Kidney glomerular epithelial cell (primary cell): ENCODE measurements at places on chromosomes 6 and 20.

GRCh38 chr6:97067045-97067444, 142.5 kb downstream of the KLHL32 start:
- DNase-seq, result no peak

DNA sequence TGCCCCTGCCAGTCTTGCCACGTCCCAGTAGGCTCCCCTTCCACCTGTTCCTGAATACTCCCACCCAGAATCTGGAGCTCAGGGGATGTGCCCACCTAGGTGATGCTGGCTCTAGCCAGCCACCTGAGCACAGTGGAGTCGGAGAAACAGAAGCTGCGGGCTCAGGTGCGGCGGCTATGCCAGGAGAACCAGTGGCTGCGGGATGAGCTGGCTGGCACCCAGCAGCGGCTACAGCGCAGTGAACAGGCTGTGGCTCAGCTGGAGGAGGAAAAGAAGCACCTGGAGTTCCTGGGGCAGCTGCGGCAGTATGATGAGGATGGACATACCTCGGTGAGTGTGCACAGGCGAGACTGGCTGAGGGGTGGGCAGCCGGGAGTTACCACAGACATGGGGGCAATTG, 3.4 kb downstream of the KLC4 start:
- no peak for DNase-seq

DNA sequence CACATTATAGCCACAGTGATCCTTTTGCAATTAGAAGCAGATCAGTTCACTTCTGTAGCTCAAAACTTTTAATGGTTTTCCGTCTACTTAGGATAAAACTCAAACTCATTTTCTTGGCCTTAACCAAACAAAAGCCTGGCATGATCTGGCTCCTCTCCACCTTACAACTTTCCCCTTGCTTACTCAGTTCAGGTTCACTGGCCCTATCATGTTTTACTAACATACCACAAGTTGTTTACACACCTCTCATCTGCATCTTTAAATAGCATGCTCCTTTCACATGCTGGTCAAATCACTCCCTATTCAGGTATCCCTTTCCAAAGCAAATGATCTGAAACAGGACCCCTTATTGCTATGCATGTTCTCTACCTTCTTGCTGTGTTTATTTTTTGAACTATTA, 191.4 kb upstream of the FAM83B start:
- no peak for DNase-seq

DNA sequence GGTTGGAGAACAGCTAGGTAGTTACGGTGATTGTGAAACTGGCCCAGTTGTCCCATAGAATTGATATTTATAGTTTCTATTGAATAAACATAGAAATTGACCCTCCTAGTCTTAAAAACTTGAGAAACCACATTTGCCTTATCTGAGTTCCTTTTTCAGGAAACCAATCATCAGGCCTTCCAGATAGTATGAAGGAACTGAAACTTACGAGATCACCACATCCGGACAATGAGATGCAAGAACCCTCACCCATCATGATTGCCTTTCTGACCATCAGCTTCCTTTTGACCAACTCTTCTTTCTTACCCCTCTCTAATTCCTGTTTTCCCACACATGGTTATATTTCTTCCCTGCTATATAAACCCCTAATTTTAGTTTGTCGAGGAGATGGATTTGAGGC, 21.8 kb downstream of the SLC35F1 start:
- no peak for DNase-seq

DNA sequence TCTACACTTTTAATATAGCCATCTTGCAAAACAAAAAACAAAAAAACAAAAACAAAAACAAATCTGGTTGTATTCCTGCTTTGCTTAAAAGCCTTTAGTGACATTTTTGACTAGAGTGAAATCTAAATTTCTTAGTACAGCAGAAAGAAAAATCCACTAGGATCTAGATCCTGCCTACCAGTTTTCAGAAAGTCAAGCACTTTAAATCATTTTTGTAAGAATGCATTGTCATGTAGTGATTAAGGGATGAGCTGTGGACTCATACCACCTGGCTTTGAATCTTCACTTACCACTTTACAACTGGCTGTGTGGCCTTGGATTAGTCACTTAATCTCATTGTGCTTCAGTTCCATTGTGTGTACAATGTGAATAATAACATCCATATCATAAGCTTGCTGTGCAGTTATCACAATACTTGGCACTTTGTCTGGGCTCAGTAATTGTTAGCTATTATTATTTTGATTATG, 4.0 kb downstream of the MKKS start:
- DNase-seq, result no peak

DNA sequence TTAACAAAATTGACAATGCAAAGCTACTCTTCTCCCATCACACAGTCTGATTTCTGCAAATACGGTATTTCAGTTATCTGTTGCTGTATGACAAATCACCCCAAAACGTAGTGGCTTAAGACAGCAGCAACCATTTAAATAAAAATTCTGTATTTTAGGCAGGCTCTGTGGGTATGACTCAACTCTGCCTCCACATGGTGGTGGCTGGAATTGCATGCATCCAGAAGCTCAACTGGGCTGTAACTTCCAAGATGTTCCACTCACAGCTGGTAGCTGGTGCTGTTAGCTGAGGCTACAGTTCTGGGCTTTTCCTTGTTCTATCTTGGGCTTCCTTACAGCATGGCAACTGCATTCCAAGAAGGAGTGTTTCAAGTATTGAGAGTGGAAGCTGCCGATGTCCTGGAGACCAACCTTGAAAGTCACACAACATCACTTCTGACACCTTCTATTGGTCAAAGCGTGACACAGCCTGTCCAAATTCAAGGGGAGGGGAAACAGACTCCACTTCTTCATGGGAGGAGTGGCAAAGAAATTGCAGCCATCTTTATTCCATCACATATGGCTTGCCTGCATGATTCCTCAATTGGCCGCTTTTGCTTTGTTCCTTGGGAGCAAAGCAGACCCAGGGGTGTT, 39.7 kb upstream of the TULP1 start:
- DNase-seq, result no peak

GRCh38 chr6:127173156-127173940, 54.9 kb downstream of the RSPO3 start:
- no peak for DNase-seq
